Lower lobe of right lung (tissue), 2 donors: ENCODE measurements at places on chromosomes 1 and 21. TPM values are rescaled to one million over a fixed set of nuclear protein-coding genes. Genes with fewer than 3 reads are reported as not detected.

Gene OR10Z1
- total RNA-seq = not detected

Gene FCRL2
- 1.3 TPM for total RNA-seq

Gene NFIA
- total RNA-seq = 70.0 TPM

Gene TSPEAR
- total RNA-seq = 0.27 TPM

Gene SELENBP1
- total RNA-seq = 413 TPM

Gene OR6K3
- total RNA-seq = 2.2 TPM

Gene KRTAP12-2
- total RNA-seq = not detected

Gene EPHB2
- 5.0 TPM for total RNA-seq

Gene LPAR3
- total RNA-seq = 5.7 TPM

Gene KCNK2
- total RNA-seq = not detected

Gene PSMB4
- total RNA-seq = 177 TPM

Gene PKP1
- 2.2 TPM for total RNA-seq

Gene KRTAP22-1
- total RNA-seq = not detected

Gene RGS1
- 16.3 TPM for total RNA-seq

GRCh38 chr1:12518931-12519692 lies 98.9 kb downstream of the DHRS3 start:
- peak; percentile 59 for DNase-seq

- DNase-seq = no peak
These were observed 33.2 kb downstream of the PACC1 start for GRCh38 chr1:212381397-212382035.

- DNase-seq = no peak
These were observed 178.5 kb upstream of the LYPLAL1 start for GRCh38 chr1:218995091-218995665.

DNA sequence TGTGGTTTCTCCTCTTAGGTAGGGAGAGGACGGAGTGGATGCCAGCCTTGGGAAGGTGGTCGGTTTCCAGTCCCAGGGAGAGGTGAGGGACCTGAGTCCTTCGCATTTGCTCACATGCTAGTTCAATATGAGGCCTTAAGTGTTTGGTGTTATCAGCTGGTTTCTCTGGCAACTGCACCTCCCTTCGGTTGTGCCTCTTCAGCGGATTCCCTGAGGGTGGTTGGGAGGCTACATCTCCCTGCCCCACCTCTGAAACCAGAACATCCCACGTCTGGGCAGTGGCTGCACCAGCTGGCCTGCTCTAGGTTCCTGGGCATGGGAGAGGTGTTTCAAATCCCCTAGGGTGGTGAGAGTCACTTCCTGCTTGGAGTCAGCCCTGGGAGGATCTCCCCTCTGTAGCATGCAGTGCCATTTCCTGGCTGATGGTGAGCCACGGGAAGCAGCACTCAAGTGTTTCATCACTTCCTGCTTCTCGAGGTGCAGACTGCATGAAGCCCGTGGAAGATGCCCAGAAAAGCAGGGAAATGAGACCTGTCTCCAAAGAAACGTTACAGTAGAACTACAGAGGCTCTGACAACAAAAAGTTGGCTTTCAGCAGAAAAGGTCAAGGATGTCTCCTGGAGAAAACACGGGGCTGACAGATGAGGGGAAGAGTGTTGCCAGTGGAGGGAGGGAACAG lies 4.5 kb downstream of the TMEM125 start:
- DNase-seq = no peak

GRCh38 chr1:231485029-231485784 lies 43.3 kb upstream of the TSNAX start:
- no peak for DNase-seq

GRCh38 chr1:86779308-86780191 lies 75.2 kb downstream of the SH3GLB1 start:
- no peak for DNase-seq

DNA sequence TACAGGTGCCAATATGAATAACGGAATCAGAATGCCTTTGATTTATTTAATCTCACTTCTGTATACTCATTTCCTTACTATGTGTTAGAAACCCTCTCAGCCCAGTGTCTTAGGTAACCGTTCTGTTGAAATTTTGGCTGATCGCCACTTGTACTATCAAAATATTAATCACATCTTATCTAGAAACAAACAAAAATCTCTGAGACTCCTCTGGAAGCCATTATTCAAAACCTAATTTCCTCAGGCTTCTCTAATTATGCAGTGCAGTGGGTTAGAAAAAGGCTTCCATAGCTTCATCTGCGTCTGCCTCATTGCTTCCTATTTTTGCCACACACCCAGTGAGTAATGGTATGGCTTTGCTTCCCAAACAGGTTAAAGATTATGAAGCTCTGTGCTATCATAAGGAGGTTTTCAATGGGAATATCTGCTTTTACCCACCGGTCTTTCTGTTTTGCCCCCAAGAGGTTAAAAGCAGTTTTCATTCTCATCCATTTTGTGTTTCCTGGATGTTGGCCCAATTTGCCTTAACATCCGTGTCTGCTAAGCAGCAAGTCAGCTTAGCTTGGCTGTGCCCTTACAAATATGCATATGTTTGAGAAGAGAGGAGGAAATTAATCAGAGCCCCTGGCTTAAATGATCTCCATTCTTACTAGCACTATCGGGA lies 129.6 kb downstream of the RYR2 start:
- no peak for DNase-seq

DNA sequence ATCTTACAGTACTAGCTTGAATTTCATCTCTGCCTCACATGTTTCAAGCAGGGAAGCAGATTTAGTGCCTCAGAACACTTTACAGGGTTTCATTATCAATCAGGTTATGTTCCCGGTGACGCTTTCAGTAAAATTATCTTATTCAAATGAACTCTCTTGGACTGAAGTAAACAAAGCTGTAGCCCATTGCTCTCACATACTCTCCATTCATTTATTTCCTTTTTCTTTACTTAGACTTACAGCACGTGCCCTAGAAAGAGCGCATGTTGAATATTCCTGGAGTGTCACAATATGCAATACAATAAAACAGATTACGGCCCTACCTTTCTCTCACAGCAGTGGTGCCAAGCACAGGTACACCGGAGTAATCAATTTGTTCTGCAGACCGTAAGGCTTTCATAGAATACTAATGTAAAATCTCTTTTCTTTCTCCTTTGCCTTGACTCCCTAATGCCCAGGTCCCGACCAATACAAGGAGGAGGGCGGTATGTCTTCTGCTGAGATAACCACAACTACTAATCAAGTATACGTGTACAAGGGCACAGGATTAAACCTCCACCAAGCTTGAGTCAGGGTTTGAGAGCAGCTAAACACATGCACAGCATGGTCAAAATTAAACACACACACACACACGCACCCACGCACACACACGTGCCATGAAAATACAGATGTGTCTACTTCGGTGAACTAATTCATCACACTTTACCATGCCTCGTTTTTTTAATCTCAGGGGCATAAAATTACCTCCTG lies 62.8 kb downstream of the NRIP1 start:
- DNase-seq = no peak

- DNase-seq = no peak
These were observed 69.4 kb downstream of the PUM1 start for GRCh38 chr1:30995990-30996612.

- no peak for DNase-seq
These were observed 456.4 kb upstream of the DEPDC1 start for GRCh38 chr1:68953311-68953710.

- peak; percentile 13 for DNase-seq
These were observed 1.9 kb downstream of the PLA2G2F start for GRCh38 chr1:20141001-20141400.

GRCh38 chr21:31354604-31355443 lies 10.8 kb upstream of the TIAM1 start:
- DNase-seq = no peak

GRCh38 chr1:156754219-156754618 lies 2.7 kb upstream of the HDGF start:
- DNase-seq = no peak

DNA sequence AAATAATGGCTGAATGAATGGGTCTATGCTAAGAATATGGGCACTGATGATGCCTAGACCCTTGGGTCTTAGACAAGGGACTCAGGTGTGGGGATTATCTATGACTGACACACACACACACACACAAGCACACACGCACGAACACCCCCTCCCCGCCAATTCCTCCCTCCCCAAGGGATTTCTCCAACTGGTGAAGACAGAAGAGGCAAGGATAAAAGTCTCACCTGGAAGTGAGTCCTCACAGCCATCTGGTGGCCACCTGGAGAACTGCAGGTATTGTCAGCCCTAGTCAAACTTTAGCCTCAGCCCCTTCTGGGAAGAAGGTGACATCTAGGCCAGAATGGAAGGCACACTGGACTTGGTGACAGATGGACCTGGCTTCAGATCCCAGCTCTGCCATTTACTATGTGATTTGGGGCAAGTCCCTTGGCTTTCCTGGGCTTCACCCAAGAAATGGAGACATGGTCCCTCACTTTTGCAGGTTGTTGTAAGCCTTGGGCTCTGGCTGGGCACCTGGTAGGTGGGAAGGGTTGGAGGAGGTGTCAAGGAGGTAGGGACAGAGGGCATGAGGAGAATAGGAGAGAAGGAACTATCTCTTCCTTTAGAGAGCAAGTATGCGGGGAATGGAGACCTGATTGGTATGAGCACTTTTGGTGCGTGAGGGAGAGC lies 4.0 kb upstream of the GPR3 start:
- peak; percentile 81 for DNase-seq

DNA sequence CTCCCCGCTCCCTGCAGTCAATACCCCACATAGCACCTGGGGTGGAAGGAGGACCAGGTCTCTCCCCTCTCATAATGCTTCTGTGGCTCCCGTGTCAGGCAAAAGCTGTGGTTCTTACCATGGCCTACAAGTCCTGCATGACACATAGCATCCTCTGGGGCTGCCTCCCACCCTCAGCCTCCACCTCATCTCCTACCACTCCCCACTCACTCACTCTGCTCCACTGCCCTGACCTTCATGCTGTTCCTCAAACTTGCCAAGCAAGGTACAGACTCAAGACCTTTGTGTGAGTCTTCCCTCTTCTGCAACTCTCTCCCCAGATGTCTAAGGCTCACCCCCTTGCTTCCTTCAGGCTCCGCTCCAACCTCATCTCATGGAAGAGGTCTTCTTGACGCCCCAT lies 28.0 kb upstream of the VANGL1 start:
- no peak for DNase-seq

DNA sequence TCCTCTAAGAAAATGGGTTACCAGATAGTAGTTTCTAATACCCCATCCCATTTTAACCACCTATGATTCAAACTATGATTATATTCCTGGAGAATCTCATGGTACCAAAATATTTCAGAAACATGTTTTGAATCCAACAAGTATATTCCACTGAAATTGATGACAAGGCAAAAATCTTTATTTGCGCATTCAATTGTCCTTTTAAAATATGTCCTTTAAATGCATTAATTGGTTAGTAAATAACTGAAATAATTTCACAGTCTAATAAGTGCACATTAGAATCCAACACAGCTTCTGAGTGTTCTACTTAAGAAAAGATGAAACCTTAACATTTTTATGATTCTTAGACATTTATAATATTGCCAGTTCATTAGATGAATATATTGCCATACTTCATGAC lies 356.6 kb downstream of the SETD4 start:
- no peak for DNase-seq

DNA sequence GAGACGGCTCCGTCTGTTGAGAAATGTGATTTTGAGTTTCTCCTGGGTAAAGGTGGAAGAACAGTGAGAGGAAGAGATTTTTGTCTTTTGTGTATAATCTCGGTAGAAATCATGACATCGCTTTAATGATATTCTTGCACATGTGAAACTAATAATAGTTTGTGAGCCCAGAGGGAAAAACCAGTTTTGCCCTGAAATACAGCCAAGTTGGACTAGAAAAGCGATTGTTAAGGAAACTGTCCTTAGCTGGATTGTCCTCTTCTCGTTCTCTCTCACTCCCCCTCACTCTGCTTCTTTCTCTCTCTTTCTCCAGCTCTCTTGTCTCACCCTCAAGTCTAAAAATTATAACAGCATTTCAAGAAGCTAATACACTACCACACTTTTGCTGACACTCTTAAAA lies 17.1 kb downstream of the KCNJ6 start:
- DNase-seq = no peak

- DNase-seq = no peak
These were observed 289.8 kb upstream of the POU3F1 start for GRCh38 chr1:38336301-38336923.

DNA sequence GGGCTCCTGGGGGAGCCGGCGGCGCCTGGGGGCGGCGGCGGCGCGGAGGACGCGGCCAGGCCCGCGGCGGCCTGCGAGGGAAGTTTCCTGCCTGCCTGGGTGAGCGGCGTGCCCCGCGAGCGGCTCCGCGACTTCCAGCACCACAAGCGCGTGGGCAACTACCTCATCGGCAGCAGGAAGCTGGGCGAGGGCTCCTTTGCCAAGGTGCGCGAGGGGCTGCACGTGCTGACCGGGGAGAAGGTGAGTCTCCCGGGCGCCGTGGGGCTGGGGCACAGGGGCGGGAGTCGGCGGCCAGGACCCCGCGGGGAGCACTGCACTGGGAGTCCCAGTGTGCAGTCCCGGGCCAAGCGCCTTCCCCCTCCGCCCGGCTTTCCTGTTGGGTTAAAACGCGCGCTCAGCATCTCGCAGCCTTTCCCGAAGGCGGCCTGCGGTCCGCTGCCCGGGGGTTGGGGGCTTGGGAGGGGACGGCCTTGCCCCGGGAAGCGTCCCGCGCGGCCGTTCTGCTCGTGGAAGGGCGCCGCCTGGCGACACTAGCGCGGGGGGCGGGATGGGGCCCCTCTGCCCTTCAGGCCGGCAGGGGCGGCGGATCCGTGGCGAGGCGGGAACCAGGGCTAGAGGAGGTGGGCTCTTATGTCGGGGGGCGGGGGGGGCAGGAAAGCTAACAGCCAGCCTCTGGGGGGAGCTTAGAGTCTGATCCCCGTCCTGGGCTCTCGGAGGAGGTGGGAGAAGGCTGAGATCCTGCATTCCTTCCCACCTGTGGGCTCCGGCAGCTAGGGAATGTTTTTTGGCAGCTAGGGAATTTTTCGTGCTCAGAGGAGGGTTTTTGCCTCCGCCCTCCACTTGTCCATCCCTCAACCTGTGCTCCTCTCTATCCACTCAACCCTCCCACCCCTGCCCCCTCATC lies 1.1 kb downstream of the HUNK start:
- DNase-seq = peak; percentile 57

DNA sequence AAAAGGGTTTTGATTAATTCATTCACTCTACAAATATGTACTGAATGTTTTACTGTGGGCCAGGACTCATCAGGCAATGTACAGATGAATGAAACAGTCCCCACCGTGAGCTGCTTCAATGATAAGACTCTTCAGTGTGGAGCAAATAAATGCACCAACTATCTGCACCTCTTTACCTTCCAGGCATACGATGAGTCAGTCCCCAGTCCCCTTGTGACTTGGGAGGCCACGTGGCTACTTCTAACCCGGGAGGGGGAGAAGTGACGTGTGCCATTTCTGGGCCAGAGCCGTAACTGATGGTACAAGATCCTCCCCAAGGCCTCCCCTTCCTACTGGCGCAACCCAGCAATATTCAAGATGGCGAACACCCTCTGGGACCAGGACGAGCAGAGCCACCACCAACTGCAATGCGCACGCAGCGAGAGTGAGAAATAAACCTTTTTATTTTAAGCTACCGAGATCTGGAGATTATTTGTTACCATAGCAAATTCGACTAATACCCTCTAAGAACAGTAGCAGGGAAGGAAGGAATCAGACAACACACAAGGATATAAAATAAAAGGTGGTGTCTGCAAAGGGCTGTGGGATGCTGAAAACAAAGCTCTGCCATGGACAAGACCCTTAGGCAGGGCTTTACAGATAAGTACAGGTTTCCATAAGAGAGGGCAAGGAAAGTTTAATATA lies 74.5 kb downstream of the NPHP4 start:
- DNase-seq = no peak
